ENCODE measurements at places on chromosomes 4 and X.

DNA sequence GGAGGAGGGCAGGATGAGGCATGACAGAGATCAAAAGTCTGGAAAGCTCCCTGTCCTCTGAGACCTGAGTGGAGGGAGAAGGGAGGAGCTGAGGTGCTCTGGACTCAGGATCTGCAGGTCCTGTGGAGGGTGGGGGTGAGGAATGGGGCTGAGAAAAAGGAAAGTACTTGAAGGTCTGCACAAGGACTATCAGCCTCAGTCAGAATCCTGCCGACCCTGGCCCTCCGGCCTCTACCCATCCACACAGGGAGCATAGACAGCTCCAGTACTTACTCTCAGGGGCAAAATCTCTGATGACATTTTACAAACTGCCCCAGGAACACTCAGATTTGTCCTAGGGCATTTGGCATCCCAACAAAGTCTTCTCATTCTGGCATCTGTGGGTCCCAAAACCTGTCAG lies 991 bp upstream of the ITIH6 start:
- DNase-seq: no peak

- DNase-seq: peak; percentile 76
Measured at GRCh38 chr4:184439856-184440594, 34.3 kb downstream of the IRF2 start.

GRCh38 chr4:11155208-11155867 lies 273.4 kb downstream of the HS3ST1 start:
- no peak for DNase-seq

DNA sequence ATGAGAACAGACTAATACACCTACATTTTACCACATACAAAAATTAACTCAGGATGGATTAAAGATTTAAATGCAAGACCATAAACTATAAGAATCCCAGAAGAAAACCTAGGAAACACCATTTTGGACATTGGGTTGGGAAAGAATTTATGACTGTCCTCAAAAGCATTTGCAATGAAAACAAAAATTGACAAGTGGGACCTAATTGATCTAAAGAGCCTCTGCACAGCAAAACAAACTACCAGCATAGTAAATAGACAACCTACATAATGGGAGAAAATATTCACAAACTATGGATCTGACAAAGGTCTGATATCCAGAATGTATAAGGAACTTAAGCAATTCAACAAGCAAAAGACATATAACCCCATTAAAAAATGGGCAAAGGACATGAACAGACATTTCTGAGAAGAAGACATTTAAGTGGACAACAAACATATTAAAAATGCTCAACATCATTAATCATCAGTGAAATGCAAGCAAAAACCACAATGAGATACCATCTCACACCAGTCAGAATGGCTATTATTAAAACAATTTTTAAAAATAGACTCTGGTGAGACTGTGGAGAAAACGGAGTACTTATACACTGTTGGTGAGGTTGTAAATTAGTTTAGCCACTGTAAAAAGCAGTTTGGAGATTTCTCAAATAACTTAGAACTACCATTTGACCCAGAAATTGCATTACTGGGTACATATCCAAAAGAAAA lies 221.7 kb upstream of the DIPK2B start:
- DNase-seq: no peak

- DNase-seq: no peak
Measured at GRCh38 chr4:155789391-155789790, 30.6 kb downstream of the GUCY1B1 start.

DNA sequence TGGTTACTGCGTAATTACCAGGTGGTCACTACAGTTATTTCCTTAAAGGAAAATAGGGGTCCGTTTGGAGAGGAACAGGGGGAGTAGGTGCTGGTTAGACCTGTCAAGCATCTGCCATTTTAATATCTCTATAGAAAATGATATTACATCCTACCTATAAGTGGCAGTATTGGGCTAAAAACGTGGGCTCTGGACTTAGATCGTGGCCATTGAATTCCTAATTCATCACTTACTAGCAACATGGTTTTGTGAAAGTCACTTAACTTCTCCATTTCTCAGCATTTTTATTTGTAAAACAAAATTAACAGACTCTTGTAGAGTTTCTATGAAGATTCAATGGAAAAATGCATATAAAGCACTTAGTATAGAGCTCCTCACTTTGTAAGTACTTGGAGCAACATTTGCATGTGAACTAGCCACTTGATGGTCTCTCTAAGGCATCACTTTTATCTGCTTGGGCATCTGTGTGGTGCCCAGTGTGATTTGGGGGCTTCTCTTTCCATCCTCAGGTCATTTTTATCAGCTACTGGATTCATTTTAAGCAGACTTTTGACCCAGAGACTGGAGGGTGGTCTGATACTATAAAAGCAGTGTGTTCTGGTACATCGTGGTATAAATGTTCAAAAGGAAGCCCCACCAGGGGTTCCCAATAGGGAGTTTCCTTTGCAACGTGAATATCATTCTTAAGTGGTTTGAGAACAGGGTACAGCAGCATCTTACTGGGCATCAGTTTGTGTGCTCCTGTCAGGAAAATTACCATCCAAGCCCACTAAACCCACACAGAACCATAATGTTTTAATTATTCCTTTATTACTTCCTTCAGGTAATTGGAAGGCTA lies 42.7 kb upstream of the RASSF6 start:
- DNase-seq: peak; percentile 30

GRCh38 chr4:14908635-14909034 lies 93.6 kb upstream of the CPEB2 start:
- DNase-seq: no peak

GRCh38 chrX:35890699-35891098 lies 28.8 kb upstream of the CFAP47 start:
- peak; percentile 73 for DNase-seq

GRCh38 chr4:16119981-16120380 lies 36.2 kb upstream of the PROM1 start:
- no peak for DNase-seq

GRCh38 chrX:7147413-7147977 lies at the start of gene STS:
STS (plus strand) TSS chrX:7147712; CDS start chrX:7253200, 105,488 bp downstream.
- peak; percentile 20 for DNase-seq

DNA sequence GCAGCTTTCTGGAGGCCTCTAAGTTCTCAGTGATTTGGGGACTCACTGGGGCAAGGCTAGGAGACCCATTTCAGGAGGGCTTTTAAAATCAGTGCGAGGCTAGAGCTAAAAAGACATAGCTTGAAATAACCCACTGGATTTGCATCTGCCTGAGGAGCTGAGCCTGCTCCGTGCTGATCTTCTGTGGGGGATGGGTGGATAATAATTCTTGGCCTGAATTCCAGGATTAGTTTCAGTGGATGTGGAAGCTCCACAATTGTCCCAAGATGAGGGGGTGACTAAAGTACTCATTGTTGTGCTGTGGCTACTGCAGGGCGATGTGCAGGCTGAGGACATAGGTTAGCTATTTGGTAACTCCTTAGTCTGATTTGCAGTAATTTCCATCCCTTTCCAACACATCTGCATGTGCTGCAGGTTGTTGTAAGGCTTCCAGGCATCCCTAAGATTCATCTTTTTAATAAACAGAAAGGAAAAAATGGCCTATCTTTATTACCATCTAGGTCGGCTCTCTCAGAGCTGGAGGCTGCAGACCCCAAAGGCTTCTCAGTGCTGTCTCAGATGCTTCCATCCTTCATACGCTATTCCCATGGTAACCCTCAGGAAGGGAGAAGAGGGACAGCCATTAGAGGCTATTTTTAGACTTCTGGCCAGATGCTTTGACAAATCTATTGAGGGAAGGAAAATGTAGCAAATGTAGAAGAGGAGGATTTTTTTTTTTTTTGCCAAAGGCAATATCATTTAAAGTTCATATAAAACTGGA lies 63.4 kb downstream of the GRXCR1 start:
- DNase-seq: no peak

- no peak for DNase-seq
Measured at GRCh38 chr4:158993891-158994290, 109.0 kb upstream of the RAPGEF2 start.

DNA sequence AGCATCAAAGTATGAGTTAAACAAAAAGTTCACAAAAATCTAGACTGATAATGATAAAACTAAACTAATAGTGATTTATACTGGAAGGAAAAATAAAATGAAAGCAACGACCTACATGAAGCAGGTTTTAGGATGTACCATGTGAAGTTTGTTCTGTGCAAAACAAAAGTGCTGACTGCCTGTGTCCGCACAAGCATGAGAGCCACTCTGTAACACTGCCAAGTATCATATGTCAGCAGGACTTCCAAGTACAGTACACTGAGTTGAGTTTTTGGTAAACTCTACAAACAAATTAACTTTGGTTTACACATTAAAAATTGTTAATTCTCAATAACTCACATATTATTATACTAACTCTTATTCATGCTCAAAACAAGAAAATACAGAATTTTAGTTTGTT lies 459.0 kb downstream of the PDGFC start:
- DNase-seq: no peak

DNA sequence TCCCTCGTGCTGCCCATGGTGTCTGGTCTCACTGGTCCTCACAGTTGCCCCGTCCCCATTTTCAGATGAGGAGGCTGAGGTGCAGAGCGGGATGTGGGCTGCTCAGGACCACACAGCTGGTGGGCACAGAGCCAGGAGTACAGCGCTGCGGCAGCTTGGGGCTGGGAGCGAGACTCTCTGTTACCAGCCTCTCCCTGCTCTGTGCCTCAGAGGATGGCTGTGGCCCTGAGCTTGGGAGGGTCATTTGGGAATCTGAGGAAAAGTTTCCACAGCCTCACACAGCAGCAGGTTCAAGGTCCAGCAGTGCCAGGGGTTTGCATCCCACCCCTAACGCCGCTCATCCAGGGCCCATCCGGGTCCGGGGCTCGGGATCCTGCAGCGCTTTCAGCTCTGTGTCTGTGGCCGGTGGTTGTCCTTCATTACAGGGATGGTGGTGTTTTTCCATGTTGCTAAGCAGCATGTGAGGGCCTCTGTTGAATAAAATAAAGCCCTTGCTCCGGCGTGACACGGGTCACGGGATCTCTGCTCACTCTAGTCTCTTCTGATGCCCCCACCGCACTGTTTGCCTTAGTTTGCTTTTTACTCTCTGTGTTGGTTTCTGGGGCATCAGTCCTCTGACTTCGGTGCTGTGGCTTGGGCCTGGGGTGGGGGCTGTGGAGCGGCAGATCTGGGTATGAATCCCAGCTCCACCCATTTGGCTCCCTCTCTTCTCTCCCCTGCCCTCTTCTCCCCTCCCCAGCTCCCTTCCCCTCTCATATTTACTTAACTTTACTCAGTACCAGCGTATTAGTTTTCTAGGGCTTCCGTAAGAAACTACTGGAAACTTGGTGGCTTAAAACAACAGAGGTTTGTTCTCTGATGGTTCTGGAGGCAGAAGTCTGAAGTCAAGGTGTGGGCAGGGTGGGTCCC lies 6.5 kb downstream of the WFS1 start:
- DNase-seq: peak; percentile 20

GRCh38 chr4:187094144-187094543 lies 370.5 kb upstream of the FAT1 start:
- no peak for DNase-seq

DNA sequence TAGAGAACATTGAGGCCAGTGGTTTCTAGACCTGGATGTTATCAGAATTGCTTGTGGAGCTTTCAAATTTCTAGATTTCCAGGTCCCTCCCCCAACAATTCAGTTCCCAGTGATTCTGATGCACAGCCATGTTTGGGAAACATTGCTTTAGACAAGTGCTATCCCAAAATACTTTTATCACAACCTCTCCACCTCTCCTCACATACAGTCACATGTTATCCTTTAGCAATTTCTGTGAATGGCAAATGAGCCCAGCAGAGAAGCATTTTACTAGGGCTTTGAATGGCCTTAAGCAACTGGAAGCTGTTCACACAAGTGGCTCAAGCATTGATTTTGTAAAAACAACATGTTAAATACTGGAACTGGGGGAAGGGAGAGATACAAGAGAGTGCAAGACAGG lies 29.7 kb downstream of the DCX start:
- DNase-seq: no peak

GRCh38 chr4:62601737-62602136 lies 1401.6 kb downstream of the ADGRL3 start:
- no peak for DNase-seq

DNA sequence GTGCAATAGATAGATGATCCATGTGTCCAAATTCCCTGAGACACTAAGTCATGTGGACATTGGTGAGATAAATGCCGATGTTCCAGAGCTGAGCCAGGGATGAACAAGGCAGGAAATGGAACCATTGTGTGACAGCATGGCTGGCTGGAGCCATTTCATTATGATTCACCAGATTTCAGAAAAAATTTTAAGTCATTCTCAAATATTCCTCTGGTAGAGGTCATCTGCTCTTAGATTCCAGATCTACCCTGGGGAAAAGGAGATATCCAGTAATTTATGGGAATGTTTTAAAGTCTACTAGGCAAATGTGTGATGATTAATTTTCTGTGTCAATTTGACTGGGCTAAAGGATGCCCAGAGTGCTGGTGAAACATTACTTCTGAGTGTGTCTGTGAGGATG lies 287.3 kb downstream of the STK32B start:
- no peak for DNase-seq

DNA sequence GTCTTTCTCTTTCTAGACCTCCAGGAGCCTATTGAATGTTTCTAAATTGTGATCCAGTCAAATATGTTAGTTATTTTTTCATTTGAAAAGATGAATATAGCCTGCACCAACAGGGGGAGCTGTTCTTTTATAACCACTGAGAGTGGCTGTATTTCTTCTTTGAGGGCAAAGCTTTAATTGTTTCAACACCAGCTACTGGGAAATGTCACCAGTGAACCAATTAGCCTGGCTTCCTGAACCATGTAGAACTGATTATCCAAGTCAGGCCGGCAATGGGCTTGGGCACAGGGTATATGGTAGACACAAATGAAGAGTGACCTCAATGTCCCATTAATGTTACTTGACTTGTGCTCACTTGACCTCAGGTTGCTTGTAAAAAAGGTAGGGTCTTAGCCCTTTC lies 4.8 kb upstream of the DAPP1 start:
- DNase-seq: peak; percentile 54

DNA sequence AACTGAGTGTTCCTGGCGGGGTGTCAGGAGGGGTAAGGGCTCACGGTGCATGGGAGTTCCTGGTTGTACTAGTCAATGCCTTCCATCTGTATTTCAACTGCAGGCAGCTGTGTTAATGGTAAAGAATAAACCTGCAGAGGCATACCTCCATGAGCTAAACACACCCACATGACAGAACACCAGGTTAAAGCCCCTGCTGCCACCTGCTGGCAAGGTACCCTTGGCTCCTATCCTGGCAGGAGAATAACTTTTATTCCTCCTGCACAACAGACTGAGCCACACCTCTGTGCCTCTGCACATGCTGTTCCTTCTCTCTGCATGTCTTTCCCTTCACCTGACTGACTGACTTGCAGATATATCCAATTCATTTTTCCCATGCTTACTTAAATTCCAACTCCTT lies 11.1 kb downstream of the ITIH6 start:
- DNase-seq: peak; percentile 35

GRCh38 chr4:166989886-166990285 lies 244.4 kb downstream of the SPOCK3 start:
- no peak for DNase-seq

DNA sequence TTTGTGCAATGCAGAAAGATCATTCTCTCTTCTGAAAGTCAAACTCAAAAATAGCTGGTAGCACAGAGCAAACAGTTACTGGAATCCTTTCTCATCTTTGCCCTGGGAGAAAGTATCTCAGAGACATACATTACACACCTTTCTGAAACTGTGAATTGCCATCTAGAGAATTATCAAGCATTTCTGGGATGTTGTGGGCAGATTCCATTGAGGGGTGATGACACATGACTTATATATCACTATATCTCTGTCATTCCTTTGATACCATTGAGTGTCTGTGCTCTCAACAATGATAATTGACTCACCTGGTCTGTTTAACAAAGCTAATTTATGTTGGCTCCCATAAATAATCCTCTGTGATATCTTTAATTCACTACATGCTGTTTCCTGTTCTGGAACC lies 13.0 kb downstream of the SLIT2 start:
- no peak for DNase-seq

Measured in small intestine (tissue), 16 donors.